Heart right ventricle (tissue), 16 donors: ENCODE measurements at places on chromosomes 7 and 10. TPM values are rescaled to one million over a fixed set of nuclear protein-coding genes. Genes with fewer than 3 reads are reported as not detected.

Gene GGCT
- polyA plus RNA-seq = 54.2 TPM

Gene STAM
- 9.9 TPM for polyA plus RNA-seq

Gene PAPOLB
- 0.15 TPM for polyA plus RNA-seq

GRCh38 chr10:99460070-99460469, 29.6 kb upstream of the GOT1 start:
- peaks cover 19% of the 10 kb centered on the region for H3K27me3 ChIP-seq
- DNase-seq = no peak
- no peaks in the 10 kb centered on the region for H3K4me1 ChIP-seq
- H3K27ac ChIP-seq = no peak overlapping the region

DNA sequence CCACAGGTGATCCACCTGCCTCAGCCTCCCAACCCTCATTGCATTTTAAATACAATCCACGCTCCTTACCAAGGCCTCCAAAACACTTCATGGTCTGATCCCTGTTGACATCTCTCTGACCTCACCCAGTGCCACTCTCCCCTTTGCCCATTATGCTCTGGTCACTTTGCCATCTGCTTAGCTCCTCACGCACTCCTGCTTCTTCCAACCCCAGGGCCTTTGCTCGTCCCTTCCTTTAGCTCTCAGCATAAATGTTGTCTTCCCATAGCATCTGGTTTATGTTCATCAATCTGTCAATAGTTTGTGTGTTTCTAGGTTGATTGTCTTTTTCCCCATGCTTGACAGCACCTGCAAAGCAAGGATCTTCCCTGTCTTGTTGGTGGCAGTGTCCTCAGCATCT, 14.1 kb downstream of the NPFFR1 start:
- no peak overlapping the region for H3K27ac ChIP-seq
- H3K4me1 ChIP-seq = no peaks in the 10 kb centered on the region
- no peak overlapping the region for H3K4me3 ChIP-seq
- no peaks in the 10 kb centered on the region for H3K27me3 ChIP-seq
- no peaks in the 10 kb centered on the region for H3K36me3 ChIP-seq
- no peak for DNase-seq

DNA sequence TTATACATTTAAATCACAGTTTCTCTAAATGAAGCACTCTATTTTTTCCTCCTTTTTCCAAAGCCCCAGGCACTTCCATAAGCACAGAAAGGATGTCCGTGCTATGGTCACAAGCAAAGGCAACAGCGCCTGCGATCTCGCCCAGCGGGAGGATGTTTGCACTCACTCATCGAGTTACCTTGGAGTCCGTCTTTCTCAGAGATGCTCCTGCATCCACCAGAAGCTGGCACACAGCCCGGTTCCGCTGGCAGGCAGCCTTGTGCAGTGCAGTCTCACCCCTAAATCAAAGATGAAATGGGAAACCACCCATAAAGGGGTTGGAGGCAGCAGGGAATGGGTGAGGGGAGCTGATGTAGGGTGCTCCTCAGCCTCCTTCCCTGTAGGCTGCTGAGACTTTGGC, 51.9 kb upstream of the PTN start:
- no peak overlapping the region for H3K4me3 ChIP-seq
- H3K27me3 ChIP-seq = no peaks in the 10 kb centered on the region
- no peaks in the 10 kb centered on the region for H3K4me1 ChIP-seq

- H3K27me3 ChIP-seq = no peaks in the 10 kb centered on the region
- DNase-seq = no peak
- H3K36me3 ChIP-seq = no peaks in the 10 kb centered on the region
- H3K4me1 ChIP-seq = peaks cover 6% of the 10 kb centered on the region
- H3K27ac ChIP-seq = no peak overlapping the region
Measured at GRCh38 chr10:53699684-53700083, 927.1 kb upstream of the MBL2 start.

GRCh38 chr7:44273681-44274622, 51.4 kb downstream of the CAMK2B start:
- H3K27ac ChIP-seq = no peak overlapping the region
- no peaks in the 10 kb centered on the region for H3K36me3 ChIP-seq
- DNase-seq = peak; percentile 8

DNA sequence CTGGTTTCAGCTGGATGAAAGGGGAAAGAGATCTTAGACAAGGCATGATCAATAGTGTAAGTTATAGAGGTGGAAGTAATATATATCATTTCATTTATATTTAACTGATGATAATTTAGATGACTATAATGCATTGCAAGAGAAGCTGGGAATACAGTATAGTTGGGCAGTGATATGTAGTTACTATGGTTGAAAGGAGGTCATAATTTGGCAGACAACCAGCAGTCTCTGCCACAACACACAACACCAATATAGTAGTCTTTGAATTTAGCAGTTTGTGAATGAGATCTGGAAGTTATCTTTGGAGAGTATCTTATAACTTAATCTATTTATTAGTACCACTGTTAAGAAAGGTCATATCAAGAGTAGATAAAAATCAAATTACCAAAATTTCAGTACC, 39.9 kb downstream of the TAX1BP1 start:
- no peak overlapping the region for H3K27ac ChIP-seq
- DNase-seq = no peak
- no peaks in the 10 kb centered on the region for H3K36me3 ChIP-seq
- no peak overlapping the region for H3K4me3 ChIP-seq
- no peaks in the 10 kb centered on the region for H3K27me3 ChIP-seq

GRCh38 chr7:140551355-140552239, 72.3 kb upstream of the MKRN1 start:
- H3K4me1 ChIP-seq = no peaks in the 10 kb centered on the region
- H3K27ac ChIP-seq = no peak overlapping the region
- no peaks in the 10 kb centered on the region for H3K27me3 ChIP-seq
- no peaks in the 10 kb centered on the region for H3K36me3 ChIP-seq
- no peak for DNase-seq

- no peaks in the 10 kb centered on the region for H3K4me1 ChIP-seq
- no peak overlapping the region for H3K4me3 ChIP-seq
- no peak overlapping the region for H3K27ac ChIP-seq
Measured at GRCh38 chr10:112532189-112532588, 85.2 kb downstream of the VTI1A start.

- peaks cover 62% of the 10 kb centered on the region for H3K36me3 ChIP-seq
- H3K27ac ChIP-seq = no peak overlapping the region
- peaks cover 2% of the 10 kb centered on the region for H3K4me1 ChIP-seq
- no peaks in the 10 kb centered on the region for H3K27me3 ChIP-seq
- DNase-seq = no peak
- no peak overlapping the region for H3K4me3 ChIP-seq
Measured at GRCh38 chr10:75176046-75176445, 34.5 kb upstream of the VDAC2 start.

DNA sequence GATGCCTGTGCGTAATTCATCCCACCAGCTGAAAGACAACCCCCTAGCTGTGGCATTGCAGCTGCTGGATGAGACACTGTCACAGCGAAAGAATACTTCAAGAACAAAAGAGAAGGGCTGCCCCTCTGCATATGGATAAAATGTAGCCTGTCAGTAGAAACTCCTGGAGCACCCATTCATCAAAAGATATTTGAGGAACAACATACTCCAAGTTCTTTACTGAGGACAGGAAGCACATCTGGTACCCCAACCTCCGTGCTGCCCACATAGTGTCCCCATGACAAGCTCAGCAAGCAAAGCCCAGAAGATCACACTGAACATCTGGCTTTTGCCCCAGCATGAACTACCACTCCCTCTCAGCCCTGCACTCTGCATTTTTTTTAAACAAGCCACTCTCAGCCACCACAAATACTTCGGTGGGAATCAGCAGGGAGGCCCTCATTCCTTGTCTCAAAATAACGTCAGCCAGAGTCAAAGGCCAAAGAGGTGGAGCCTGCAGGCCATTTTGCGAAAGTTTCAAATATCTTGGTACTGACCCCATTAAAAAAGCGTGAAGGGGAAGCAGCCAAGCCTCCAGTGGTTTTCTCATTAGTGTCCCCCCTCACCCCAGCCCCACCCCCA, 1.7 kb downstream of the CREB3L2 start:
- H3K4me1 ChIP-seq = peaks cover 25% of the 10 kb centered on the region
- no peaks in the 10 kb centered on the region for H3K27me3 ChIP-seq
- peak overlapping the region; percentile 99 for H3K4me3 ChIP-seq
- peak overlapping the region; percentile 94 for H3K27ac ChIP-seq
- DNase-seq = peak; percentile 78
- no peaks in the 10 kb centered on the region for H3K36me3 ChIP-seq

DNA sequence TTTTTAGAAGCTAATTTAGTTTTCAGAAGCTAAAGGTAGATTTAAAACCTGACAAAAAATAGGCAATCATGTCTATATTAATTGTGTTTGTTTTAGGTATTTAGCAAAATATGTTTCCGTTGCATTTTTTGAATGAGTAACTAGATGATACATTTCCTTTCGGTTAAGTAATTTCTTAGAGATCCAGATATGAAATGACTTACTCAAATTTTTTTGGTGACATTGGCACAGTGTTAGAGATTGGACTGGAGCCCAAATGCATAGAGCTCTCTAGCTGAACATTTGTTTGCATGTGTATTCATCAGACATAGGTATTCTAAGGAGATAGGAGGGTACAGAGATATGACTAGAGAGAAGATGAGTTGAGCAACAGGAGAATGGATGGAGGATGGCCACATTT, 1.9 kb downstream of the BUB3 start:
- H3K27ac ChIP-seq = no peak overlapping the region
- peaks cover 24% of the 10 kb centered on the region for H3K4me1 ChIP-seq
- DNase-seq = no peak
